Gastrocnemius medialis (tissue), 4 donors: ENCODE measurements at places on chromosomes 6 and 20. TPM values are rescaled to one million over a fixed set of nuclear protein-coding genes. Genes with fewer than 3 reads are reported as not detected.

DNA sequence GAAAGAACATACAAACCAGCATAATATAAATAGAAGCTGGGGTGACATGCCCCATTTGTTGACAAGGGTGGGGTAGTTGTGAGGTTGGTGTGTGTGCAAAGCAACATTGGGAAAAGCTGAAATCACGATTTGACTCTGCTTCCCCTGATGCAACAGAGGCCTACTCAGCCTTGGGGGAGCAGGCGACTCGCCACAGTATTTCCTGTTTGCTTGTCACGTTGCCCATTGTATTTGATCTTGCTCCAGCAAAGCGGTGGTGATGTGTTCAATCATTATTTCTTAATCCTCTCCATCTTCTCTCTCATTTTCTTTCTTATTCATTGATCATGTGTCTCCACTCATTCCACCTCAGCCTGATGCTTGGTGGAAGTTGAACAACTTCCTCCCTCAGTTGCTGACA, 165.8 kb upstream of the CITED2 start:
- H3K4me1 ChIP-seq = peaks cover 11% of the 10 kb centered on the region
- peak overlapping the region; percentile 73 for H3K27ac ChIP-seq
- H3K27me3 ChIP-seq = no peaks in the 10 kb centered on the region
- no peaks in the 10 kb centered on the region for H3K36me3 ChIP-seq
- DNase-seq = peak; percentile 46

- H3K27ac ChIP-seq = no peak overlapping the region
- no peak overlapping the region for H3K4me3 ChIP-seq
- no peaks in the 10 kb centered on the region for H3K36me3 ChIP-seq
- DNase-seq = peak; percentile 12
- H3K4me1 ChIP-seq = peaks cover 5% of the 10 kb centered on the region
Measured at GRCh38 chr20:46128310-46129151, 10.4 kb downstream of the CD40 start.

GRCh38 chr20:3658019-3658715, 5.0 kb downstream of the GFRA4 start:
- H3K27ac ChIP-seq = no peak overlapping the region
- H3K27me3 ChIP-seq = peaks cover 15% of the 10 kb centered on the region
- no peak for DNase-seq
- no peak overlapping the region for H3K4me3 ChIP-seq
- no peaks in the 10 kb centered on the region for H3K36me3 ChIP-seq
- H3K4me1 ChIP-seq = no peaks in the 10 kb centered on the region

DNA sequence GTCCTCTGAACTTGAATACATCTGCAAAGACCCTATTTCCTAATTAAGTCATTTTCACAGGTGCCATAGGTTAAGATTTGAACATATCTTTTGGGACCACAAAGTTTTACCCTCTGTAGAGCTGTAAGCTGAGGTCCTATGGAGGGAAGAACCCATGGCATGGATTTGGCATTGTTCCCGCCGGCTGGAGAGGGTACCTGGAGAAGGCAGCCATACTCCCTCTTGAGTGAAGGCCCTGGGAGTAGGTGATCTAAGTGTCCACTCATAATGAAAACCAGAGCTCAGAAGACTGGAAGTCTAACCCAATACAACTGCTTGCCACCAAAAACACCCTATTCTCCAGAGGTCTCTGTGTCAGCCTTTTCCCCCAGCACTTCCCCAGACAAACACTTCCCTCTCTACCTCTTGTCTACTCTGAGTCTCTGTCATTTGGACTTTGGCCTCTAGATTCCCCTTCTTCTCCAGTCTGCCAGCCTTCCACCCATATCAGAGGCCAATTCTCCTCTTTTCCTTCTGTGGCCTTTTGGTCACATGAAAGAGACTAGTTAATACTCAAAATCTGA, 363.9 kb downstream of the MAFB start:
- H3K36me3 ChIP-seq = no peaks in the 10 kb centered on the region
- H3K4me3 ChIP-seq = no peak overlapping the region
- H3K4me1 ChIP-seq = no peaks in the 10 kb centered on the region
- DNase-seq = no peak

GRCh38 chr6:132843316-132844035, 29.1 kb downstream of the RPS12 start:
- no peak overlapping the region for H3K4me3 ChIP-seq
- no peaks in the 10 kb centered on the region for H3K27me3 ChIP-seq
- DNase-seq = no peak
- H3K27ac ChIP-seq = no peak overlapping the region
- H3K4me1 ChIP-seq = no peaks in the 10 kb centered on the region

GRCh38 chr6:145562771-145563615, 172.3 kb downstream of the EPM2A start:
- H3K4me1 ChIP-seq = no peaks in the 10 kb centered on the region
- DNase-seq = no peak
- H3K27ac ChIP-seq = no peak overlapping the region

GRCh38 chr20:11098888-11099287, 425.1 kb upstream of the JAG1 start:
- no peak for DNase-seq
- H3K4me3 ChIP-seq = no peak overlapping the region
- H3K27ac ChIP-seq = no peak overlapping the region
- H3K36me3 ChIP-seq = no peaks in the 10 kb centered on the region

DNA sequence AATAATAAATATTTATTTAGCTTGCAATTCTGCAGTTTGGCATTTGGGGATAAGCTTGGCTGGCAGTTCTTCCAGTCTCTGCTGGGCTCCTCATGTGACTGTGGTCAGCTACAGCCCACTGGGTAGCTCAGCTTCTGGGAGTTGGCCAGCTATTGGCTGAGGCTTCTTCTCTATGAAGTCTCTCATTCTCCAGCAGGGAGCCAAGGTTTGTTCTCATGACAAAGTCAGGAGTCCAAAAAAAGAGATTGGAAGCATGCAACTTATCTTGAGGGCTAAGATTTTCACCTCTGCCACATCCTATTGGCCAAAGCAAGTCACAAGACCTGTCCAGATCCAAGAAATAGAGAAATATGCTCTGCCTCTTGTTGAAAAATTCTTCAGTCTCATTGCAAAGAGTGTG, 94.6 kb downstream of the SNAP25 start:
- H3K4me3 ChIP-seq = no peak overlapping the region
- H3K36me3 ChIP-seq = no peaks in the 10 kb centered on the region
- DNase-seq = no peak
- no peak overlapping the region for H3K27ac ChIP-seq

DNA sequence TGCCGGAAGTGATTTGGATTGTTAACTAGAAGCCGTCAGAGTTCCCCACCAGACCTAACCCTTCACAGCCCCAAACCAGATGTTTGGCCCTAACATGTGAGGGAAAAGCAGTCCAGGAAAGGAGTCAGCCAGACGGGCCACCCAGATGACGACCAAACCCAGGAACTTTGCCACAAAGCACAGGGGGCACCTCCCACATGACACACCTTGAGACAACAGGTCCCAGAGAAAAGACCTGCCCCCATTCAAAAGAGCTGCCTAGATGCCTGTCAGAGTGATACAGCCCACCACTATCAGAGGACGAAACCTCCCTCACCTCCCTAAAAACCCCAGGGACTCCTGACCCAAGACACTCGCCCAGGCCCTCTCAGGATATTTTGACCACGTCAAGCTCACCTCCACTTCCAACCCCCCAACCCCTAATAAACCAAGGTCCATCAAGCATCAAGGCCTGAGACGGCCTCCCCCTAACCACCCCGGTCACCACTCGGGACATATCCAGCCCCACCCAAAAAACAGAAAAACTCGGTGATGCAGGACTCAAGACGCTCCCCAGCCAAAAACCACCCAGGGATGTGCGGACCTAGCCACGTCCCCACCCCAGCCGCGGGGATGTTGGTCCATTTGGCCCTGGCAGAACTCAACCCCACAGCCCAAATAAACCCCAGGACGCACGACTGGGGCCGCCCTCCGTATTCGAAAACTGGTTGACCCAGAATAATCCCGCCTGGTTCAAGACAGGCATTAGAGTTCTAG, 662 bp downstream of the ZNF343 start:
- DNase-seq = no peak
- peak overlapping the region; percentile 91 for H3K27ac ChIP-seq
- H3K4me1 ChIP-seq = peaks cover 14% of the 10 kb centered on the region
- no peaks in the 10 kb centered on the region for H3K36me3 ChIP-seq

DNA sequence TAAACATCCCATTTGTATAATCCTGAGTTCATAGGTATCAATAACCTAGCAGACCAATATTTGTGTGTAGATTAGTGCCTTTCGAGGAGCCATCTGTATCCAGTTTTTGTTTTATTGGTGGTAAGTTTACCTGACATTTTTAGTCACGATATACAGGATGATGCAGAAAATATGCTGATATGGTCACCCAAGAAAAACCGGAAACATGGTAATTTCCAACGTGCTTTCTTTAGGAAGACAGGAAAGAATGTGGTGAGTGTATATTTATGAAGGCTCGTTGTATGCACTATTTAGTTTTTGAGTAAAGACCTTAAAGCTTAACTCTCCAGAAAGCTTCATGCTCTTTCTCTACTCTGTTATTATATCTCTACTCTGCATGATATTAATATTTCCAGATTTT, 180.2 kb upstream of the PHACTR1 start:
- no peak overlapping the region for H3K4me3 ChIP-seq
- no peak overlapping the region for H3K27ac ChIP-seq
- no peaks in the 10 kb centered on the region for H3K4me1 ChIP-seq
- H3K27me3 ChIP-seq = no peaks in the 10 kb centered on the region

GRCh38 chr20:36303020-36303595, 3.0 kb upstream of the DLGAP4 start:
- no peak overlapping the region for H3K4me3 ChIP-seq
- no peak for DNase-seq
- H3K36me3 ChIP-seq = no peaks in the 10 kb centered on the region

DNA sequence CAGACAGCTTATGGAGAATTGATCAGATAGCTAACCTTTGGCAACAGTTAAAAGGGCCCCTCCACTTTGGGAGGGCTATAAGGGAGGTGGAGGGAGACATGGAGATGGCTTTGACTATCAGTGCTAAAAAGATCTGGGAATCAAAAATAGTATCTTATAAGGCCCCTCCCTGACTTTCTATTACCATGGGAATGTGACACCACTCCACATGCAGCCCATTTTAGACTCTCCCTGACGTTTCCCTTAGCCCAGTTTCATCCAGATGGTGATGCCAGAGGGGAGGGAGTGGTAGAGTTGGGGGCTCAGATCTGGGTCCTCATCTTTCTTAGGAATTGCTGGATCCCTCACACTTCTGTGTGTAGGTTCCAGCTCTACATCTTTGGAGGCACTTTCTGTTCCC, 200.0 kb upstream of the DTNBP1 start:
- H3K36me3 ChIP-seq = no peaks in the 10 kb centered on the region
- DNase-seq = no peak
- no peaks in the 10 kb centered on the region for H3K27me3 ChIP-seq
- no peaks in the 10 kb centered on the region for H3K4me1 ChIP-seq
- no peak overlapping the region for H3K4me3 ChIP-seq

Gene C6orf163
- total RNA-seq = 5.3 TPM

Gene GGTLC1
- total RNA-seq = not detected

Gene C20orf204
- total RNA-seq = 0.66 TPM

Gene CRISP2
- total RNA-seq = not detected

Gene ATG5
- 22.3 TPM for total RNA-seq

Gene NKX2-2
- not detected for total RNA-seq

Gene EEF1A2
- total RNA-seq = 1,736 TPM

Gene LCA5
- 1.4 TPM for total RNA-seq

Gene JAG1
- 13.4 TPM for total RNA-seq

Gene TNF
- total RNA-seq = not detected
